ENCODE measurements at places on chromosomes 6 and 20.

- DNase-seq: no peak
These were observed 19.2 kb downstream of the KCNG1 start for GRCh38 chr20:51003753-51004152.

DNA sequence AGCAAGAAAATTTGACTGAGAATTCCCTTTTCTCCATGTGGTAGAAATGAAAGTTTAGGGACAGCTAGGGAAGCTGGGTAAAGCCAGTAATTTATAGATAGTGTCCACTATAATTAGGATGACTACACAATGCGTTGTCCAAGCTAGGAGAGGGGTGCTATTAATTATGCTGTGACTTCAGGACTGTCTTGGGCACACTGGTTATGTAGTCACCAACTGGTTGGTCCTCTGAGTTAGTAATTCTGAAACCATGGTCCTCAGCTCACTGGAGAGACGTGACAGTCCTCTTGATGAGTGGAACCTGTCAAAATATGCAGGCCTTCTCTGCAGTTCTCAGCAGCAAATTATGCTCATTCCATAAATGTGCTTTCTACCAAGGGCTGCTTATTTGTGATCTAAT lies 94.6 kb upstream of the ENPP5 start:
- no peak for DNase-seq

DNA sequence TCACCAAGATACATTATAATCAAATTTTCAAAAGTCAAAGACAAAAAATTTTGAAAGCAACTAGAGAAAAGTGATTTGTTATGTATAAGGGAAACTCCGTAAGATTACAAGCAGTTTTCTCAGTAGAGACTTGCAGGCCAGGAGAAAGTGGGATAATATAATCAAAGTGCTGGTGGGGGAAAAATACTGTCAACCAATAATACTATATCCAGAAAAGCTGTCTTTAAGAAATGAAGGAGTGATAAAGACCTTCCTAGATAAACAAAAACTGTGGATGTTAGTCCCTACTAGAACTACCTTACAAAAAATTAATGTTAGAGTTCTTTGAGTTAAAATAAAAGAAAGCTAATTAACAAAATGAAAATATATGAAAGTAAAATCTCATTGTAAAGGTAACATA lies 79.7 kb downstream of the SYNE1 start:
- no peak for DNase-seq

DNA sequence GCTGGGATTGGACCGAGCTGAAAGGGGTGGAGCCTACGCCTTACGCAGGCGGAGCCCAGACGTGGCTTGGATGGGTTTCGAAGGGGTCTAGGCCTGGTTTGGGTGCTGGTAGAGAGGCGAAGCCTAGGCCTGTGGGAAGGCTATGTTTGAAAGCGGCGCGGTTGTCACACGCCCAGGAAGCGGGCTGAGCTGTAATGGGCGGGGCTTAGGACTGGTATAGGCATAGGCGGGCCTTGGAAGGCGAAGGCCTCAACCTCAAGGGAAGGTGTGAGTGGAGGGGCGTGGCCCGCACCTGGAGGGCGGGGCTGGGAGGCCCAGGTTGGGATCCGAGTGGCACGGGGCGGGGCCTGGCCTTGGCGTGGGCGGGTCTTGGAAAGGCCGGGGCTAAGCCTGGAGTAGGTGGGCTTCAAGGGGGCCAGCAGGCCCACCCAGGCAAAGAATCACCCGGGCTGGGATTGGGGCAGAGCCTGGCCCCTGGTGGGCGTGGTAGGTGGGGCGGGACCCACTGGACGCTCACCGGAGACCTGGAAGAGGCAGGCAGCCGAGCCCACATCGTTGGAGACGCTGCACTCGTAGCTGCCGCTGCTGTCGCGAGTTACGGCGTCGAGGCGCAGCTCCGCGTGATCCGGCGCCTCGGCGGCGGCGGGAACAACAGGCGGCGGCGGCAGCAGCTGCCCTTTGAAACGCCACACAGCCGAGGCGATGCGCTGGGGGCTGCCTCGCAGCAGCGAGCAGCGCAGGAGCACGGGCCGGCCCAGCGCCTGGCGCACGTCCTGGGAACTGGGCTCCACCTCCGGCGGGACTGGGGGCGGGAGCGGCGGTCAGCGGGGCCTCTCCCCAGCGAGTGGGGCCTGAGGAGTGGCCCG lies 49.0 kb downstream of the MDGA1 start:
- peak; percentile 39 for DNase-seq

DNA sequence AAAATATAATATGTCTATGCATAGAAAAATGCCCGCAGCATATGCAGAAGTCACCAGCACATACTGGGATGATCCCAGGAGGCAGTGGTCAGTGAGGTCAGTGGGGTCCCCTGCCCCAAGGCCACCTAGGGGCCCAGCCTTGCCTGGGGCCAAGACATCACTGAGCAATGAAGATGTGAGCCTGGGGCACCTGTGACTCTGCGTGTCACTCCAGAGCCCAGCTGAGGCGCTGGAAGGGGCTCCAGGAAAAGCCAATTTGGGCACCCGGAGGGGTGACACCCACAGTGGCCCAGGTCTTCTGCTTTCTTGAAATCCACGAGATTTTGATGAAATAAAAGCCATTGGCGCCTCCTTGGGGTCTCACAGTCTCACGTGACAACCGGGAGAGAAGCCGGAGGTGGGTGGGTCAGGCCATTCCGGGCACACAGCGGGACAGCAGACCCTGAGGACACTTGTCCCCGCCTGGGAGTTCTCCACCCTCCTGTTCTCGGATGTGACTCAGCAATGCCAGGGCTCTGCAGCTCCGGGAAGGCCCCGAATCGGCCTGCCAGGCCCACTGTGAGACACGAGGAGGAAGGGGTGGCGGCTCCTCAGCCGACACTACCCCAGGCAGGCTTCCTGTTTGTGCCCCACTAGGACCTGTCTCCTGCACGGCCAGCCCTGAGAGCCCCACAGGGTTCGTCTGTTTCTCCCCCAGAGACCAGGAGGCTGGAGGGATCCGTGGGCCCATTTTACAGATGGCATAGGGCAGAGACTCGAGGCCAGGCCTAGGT lies 24.4 kb upstream of the SLCO4A1 start:
- peak; percentile 52 for DNase-seq

DNA sequence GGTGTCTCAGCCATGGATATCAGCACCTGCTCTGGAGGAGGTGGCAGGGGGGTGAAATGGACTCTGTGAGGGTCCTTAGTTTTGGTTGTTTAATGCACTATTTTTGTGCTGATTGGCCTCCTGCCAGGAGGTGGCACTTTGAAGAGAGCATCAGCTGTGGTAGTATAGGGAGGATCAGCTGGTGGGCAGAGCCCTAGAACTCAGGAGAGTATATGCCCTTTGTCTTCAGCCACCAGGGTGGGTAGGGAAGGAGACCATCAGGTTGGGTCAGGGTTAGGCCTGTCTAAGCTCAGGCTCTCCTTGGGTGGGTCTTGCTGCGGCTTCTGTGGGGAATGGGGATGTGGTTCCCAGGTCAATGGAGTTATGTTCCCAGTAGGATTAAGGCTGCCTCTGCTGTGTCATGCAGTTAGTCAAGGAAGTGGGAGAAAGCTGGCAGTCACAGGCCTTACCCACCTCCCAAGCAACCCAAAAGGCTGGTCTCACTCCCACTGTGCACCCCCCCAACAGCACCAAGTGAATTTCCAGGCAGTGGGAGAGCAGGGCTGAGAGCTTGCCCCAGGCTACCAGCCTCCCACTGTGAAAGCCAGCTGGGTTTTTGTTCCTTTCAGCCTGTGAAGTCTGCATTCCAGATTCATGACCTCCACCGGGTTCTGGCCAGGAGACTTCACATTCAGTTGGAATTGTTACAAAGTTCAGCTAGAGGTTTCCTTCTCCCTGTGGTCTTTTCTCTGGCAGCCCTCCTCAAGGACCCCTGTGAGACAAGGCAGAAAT lies 5.7 kb upstream of the OSTM1 start:
- DNase-seq: no peak

DNA sequence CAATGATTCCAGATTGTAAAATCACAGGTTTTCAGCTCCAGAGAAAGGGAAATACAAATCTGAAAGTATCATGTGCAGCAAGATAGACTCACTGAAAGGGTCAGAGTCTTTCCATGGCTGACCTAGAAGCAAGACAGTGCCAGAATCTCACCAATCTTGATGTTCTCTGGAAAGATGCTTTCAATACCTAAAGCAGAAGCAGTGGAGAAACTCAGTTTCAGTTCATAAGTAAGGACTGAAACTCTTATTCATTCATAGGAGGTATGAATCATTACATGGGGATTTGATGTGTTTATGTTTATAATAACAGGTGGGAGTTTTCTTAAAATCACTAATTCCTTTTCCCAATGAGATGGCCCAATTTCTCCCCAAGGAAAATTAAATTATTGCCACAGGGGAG lies 42.5 kb downstream of the SLC2A12 start:
- no peak for DNase-seq

Data from CD4-positive, alpha-beta T cell treated with Interleukin-1 beta for 1 hour (primary cell).